Spinal cord (tissue), 10 donors: ENCODE measurements at places on chromosomes 7 and 10.

GRCh38 chr7:4227105-4228010 is 454.7 kb upstream of the FOXK1 start:
- peaks cover 25% of the 10 kb centered on the region for H3K4me1 ChIP-seq
- H3K36me3 ChIP-seq: peaks cover 13% of the 10 kb centered on the region
- no peak overlapping the region for H3K4me3 ChIP-seq
- no peak for DNase-seq
- H3K27ac ChIP-seq: no peak overlapping the region

DNA sequence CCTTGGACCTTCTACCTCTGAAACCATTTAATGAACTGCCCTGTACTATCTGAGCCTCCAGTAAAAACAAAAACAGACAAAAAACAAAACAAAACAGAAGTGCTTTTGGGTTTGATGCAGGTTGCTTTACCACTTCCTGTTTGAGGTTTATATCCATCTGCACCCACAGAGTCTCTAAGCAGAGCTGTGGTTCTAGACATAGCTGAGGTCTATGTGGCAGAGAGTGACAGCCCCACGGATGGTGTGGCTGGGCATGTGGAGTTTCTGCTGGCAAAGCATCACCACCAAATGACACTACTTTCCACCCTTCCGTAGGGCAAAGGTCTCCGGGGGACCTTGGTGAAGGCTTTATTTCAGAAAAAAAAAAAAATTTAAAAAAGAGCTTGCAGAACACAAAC is 754.2 kb downstream of the GRID1 start:
- peaks cover 3% of the 10 kb centered on the region for H3K4me1 ChIP-seq
- no peak overlapping the region for H3K27ac ChIP-seq
- no peak overlapping the region for H3K4me3 ChIP-seq
- H3K36me3 ChIP-seq: peaks cover 23% of the 10 kb centered on the region
- no peaks in the 10 kb centered on the region for H3K27me3 ChIP-seq

GRCh38 chr10:120741396-120741795 is 109.8 kb upstream of the WDR11 start:
- no peak for DNase-seq
- H3K27ac ChIP-seq: no peak overlapping the region
- H3K4me1 ChIP-seq: no peaks in the 10 kb centered on the region
- no peak overlapping the region for H3K4me3 ChIP-seq

GRCh38 chr7:14752301-14752700 is 150.2 kb downstream of the DGKB start:
- no peak overlapping the region for H3K4me3 ChIP-seq
- H3K36me3 ChIP-seq: no peaks in the 10 kb centered on the region
- no peak for DNase-seq

- no peaks in the 10 kb centered on the region for H3K4me1 ChIP-seq
- H3K36me3 ChIP-seq: no peaks in the 10 kb centered on the region
- no peak for DNase-seq
Observed at GRCh38 chr7:80472491-80473200, 39.2 kb downstream of the GNAT3 start.

DNA sequence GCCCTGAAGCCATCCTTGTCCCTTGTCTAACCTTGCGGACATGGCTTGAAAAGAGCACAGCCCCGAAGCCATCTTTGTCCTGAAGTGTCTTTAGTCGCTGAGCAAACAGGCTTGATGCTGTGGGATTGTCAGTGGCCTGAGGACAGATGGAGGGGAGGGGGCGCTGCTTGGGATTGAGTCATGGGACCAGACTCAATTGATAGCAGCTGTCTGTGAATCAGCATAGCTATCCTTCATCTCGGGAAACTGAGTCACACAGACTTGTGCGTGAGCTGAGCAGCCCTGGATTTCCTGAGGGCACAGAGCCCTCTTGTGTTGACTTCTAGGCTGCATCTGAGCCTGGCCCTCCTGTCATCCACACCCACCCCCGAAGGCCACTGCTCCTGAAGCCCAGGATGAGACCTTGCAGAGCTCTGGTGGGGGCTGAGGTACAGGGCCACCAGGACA is 14.4 kb downstream of the MYO1G start:
- no peak for DNase-seq
- H3K4me1 ChIP-seq: peaks cover 16% of the 10 kb centered on the region
- peaks cover 6% of the 10 kb centered on the region for H3K27me3 ChIP-seq
- H3K4me3 ChIP-seq: no peak overlapping the region
- no peak overlapping the region for H3K27ac ChIP-seq
